ENCODE measurements at places on chromosomes 2 and 18.

DNA sequence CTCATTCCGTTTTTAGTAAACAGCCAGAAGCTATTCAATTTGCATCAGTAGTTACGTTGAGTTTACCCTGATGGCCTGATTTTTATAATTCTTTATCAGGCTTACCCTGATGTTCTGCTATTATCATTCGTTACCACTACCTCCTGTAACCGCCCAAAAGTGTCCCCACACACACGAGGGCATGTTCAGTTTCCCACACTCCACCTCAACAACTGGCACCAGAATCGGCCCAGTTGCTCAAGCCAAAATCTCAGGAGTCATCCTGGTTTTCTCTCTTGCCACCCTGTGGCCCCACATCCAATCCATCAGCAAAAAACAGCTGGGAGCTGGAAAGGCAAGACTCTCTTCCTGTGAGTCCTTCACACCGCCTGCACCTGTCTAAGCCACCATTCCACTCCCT is 102.9 kb upstream of the RAB6C start:
- no peak for DNase-seq

DNA sequence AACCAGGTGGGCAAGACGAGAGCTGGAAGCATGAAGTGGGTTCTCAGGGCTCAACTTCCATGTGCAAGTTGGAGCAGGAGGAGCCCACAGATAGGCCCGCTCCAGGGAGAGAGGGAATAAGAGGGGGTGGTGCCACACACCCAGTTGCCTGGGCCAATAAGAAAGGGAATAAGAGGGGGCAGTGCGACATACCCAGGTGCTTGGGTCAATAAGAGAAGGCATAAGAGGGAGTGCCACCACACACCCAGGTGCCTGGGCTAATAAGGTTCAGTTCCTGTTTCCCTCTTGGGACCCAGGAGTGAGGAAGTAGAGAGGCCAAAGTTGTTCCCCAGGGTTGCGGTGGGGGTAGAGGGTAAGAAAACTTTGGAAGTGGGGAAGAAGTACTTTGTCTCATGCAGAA is 127.5 kb downstream of the LAMA3 start:
- DNase-seq, result no peak

DNA sequence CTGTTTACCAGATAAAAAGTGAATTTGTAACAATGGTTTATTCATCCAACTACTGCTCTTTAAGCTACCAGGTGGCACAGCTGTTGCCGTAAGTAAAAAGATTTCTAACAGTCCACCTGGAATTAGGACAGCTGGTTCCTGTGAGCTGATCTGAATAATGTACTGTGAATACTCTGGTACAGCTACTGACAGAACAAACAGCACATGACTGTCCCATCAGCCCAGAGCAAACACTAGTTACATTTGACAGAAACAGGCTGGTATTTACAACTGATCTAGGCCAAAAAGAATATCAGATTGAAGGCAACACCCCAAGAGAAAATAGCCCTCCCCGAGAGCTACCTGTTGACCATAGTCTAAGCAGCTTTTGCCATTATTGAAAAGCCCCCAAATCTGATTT is 840.4 kb downstream of the CPS1 start:
- DNase-seq, result no peak

- DNase-seq, result no peak
Measured at GRCh38 chr18:32148185-32148870, 41.5 kb upstream of the MEP1B start.

- no peak for DNase-seq
Measured at GRCh38 chr2:101360232-101360631, 27.1 kb downstream of the CREG2 start.

Measured in stimulated activated CD4-positive, alpha-beta T cell treated with anti-CD3 and anti-CD28 coated beads, Interleukin-4, amount 100 ng/mL, for 1 hour (primary cell).